Activated CD8-positive, alpha-beta memory T cell treated with anti-CD3 and anti-CD28 coated beads for 24 hours (primary cell): ENCODE measurements at places on chromosomes 13 and 19.

DNA sequence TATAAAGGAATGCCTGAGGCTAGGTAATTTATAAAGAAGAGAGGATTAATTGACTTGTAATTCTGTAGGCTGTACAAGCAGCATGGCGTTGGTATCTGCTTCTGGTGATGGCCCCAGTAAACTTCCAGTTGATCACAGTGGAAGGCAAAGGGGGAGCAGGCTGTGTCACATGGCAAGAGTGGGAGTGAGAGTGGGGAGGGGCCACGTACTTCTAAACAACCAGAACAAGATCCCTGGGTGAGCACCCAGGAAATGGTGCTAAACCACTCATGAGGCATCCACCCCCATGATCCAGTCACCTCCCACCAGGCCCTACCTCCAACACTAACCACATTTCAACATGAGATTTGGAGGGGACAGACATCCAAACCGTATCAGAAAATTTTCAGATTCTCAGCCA, 3.0 kb upstream of the RNF113B start:
- DNase-seq, result no peak

- DNase-seq, result no peak
Measured at GRCh38 chr13:25455146-25455545, 83.4 kb downstream of the ATP8A2 start.

DNA sequence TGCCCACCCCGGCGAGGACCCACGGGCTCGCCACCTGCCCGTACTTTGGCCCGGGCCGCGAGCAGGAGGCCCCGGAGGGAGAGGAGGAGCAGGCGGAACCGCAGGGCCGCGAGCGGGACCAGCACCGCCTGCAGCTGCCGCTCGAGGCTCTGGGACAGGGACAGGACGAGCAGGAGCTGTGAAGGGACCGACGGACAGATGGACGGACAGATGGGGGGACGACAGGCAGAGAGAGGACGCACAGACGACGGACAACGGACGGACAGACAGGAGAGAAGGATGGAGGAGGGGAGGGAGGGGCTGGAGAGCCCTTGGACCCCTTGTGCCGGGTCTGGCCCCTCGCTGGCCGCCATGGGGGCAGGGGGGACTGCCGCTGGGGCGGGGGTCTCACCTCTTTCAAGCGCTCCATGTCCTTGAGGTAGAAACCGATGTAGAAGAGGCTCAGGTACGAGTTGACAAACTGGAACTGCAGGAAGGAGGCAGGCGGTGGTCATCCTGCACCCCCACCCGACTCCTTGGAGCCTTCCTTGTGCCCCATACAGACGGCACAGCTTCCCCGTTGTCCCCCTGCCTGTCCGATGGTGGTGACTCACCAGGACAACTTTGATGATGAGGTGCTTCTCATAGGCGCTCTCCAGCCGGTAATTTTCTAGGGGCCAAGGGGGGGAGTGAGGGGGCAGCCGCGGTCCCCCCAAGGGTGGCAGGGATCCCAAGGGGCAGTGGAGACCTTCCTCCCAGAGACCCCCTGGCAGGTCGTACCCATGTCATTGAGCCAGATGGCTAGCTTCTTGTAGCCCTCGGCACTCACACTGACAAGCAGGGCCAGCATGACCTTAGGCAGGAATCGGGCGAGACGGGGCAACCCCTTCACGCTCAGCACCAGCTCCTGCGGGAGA, 5.0 kb downstream of the ANO8 start:
- DNase-seq, result peak; percentile 71

DNA sequence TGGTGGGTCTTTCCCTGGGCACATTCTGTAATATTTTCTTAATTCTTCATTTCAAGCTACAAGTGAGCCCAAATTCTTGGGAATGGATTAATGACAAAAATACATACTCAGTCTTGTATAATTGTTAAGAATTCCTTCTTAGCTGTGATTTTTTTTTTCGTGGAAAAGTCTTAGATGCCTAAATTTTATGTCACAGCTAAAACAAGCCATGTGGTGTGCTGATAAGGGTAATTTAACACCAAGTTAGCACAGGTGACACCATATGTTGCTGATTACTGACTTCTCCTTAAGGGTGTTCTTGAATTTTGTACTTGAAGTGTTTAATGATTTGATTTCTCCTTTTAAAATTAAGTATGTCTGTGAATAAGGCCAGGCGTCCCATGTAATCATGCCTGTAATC, 29.3 kb downstream of the WDFY2 start:
- no peak for DNase-seq

DNA sequence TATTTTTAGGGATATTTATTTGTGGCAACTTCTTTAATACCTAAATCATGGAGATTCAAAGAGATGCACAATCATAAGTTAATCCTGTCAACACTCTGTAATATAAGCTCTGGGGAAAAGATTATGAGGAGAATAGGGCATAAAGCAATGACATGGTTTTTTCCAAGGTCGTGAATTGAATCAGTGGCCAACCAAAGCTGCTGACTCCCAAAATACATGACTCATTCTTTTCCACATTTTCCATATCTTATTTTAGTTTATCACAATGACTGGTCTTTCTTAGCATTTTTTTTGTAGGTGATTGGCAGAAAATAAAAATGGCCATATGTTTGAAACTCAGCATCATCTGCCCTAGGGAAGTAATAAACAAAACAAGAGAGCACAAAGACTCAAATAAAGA, 28.5 kb upstream of the RBM26 start:
- no peak for DNase-seq

- DNase-seq, result no peak
Measured at GRCh38 chr19:17840019-17840418, 7.8 kb downstream of the JAK3 start.

DNA sequence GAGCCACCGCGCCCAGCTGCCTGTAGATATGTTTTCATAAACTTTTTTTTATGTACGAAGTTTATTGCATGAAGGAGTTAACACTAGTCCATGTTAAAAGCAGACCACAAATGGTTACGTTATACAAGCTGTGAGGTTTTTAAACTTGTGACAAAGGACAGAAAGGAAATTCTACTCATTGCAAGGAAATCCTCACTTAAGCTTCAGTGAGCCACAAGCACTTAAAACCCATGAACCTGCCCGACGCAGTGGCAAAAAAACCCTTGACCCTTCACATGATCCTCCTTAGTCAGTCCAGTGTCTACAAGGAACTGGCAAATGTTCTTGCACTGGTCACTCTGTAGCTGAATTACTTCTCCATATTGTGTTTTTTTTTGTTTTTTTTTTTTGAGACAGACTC, 4.2 kb downstream of the MPND start:
- no peak for DNase-seq

DNA sequence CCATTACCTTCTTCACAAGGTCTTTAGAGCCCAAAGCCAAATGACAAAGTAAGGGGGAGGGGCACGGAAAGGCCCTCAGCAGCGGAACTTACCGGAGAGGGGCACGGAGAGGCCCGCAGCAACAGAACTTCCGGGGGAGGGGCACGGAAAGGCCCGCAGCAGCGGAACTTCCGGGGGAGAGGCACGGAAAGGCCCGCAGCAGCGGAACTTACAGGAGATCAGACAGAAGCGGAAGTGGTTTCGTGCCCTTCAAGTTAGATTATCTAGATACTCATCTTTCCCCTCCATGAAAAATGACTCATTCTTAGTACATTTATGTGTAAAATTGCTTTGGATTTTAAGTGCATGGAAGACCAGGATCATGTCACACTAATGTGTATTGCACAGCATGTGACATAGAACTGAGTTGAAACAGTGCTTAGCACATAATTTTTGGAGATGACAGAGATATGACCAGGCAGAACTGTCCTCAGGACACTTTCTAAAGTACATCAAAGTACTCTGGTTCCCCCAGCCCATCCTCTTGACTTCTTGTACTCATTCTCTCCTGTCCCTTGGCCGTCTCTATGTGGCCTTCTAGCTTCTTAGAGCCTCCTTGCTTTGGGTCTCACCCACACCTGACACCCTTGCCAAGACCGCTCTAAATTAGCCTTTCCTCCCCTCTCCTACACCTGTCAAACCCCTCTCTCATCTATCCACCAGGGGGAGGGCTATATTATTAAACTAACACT, 25.7 kb upstream of the TPTE2 start:
- DNase-seq, result peak; percentile 86

DNA sequence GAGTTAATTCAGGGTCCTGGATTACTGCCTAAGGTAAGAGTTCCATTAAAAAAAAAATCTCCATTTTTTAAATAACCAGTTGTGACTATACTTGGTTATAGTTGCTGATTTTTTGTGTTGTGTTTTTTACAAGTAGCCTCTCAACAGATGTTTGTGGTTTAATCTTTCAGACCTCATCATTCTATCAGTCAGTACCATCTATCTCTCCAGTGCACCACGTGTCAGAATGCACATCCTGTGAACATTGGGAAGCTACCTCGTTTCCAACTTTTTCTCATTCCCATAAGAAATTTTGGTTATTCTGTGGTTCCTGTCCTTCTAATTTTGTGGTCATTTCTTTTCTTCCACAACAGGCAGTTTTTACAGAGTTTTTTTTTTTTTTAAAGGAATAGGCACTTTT, 39.2 kb downstream of the WDFY2 start:
- DNase-seq, result no peak

DNA sequence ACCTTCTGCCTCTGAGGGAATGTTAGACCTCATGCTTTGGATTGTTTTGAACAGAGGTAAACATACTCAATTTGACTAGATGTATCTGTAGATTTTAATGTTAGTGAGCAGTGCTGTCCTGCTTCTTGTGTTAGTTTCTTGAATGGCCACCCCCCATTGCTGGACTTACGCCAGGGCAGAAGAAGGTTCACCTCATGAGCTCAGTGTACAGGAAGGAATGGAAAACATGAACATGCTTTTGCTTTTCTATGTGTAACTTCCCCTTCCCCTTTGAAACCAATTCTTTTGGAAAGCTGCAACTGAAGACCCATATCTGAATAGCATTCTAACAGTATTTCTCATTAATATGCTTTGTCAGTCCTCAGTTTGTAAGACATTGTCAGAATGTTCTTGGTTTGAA, 32.3 kb downstream of the WASF3 start:
- DNase-seq, result no peak

GRCh38 chr13:75766636-75767035, 130.5 kb downstream of the LMO7 start:
- no peak for DNase-seq

DNA sequence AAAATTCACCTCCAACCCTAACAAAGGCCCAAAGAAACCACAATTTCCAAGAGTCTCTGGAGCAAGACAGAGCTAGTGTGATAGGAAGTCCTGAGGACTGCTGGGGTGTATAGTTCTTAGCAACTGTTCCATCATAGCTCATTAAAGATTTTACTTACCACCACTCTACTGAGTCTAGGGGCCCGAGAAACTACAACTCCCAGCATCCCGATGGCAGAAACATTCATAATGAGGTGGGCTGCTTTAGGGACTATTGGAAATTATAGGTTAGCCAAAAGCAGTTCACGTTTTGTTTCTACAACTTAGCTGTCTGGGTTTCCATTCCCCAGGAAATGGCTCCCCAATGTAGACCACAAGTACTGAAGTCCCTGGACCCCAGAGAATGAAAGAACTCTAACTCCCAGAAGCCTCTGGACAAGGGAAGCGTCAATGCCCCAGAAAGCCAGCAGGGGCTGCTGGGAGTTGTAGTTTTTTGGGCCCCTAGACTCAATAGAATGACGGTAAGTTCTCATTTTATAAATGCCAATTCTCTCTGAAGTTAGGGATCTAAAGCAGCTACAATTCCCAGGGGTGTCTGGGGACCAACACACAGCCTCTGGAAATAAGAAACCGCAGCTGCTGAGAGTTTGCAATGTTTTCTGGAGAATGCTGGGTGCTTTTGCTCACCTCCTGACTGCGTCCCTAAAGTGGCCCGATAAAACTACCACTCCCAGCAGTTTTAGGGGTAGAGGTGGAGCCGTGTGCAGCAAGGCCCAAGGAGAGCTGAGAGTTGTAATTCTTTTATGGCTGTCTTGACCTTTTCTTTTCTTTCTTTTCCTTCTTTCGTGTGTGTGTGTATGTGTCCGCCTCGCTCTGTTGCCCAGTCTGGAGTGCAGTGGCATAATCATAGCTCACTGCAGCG, 11.1 kb downstream of the FTL start:
- no peak for DNase-seq

DNA sequence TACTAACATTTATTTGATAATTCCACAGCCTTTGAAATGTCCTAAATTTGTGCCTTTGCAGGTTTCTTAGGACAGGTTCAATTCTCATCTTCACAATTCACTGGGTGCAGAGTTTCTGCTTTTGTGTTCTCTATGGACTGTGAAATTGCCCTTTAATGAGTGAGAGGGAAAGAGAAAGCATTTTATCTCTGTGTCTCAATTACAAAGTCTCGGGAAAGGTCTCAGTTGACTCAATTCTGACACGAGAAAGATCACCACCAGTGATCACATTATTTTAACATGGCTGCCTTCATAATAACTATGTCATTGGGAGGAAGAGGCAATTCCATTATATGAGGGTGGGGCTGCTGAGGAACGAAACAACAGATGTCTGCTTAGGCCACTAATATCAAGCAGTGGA, 26.2 kb upstream of the LRCH1 start:
- DNase-seq, result no peak

GRCh38 chr13:57996717-57997116, 365.2 kb downstream of the PCDH17 start:
- DNase-seq, result no peak

DNA sequence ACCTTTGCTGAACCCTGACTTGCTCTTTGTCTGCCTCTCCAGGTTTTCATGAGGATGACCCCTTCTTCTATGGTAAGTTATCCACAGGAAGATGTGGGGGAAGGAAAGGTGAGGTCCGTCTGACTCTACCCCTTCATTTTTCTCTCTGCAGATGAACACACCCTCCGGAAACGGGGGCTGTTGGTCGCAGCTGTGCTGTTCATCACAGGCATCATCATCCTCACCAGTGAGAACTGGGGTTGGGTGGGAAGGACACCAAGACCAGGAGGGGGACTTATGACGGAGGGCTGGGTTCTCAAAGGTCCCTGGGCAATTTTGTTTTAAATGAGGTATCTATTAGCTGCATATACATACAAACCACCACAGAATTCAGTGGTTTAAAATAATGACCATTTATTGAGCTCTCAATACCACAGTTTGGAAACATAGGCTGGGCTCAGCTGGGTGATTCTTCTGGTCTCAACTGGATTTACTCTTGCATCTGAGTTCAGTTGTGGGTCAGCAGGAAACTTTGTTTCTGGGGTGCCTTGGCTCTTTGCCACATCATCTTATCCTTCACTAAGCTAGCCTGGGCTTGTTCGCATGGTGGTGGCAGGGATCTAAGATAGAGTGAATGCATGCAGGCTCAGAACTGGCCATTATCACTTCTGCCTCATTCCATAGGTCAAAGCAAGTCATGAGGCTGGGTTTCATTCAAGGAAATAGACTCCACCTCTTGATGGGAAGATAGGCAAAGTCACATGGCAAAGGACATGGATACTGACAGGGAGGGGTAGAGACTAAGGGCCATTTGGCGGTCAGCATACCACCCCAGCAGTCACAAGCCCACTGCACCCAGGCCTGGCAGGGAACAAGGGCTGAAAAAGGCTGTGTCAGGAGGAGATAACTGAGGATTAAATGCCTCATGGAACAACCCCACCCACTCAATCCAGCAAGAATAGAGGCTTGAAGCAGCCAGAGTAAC, 11.8 kb downstream of the FXYD5 start:
- DNase-seq, result peak; percentile 51
